ENCODE measurements at places on chromosomes 12 and 14.
A peak's percentile ranks its signal among the peaks of the same experiment; 100 is the strongest.

- DNase-seq: no peak
Measured at GRCh38 chr12:3296409-3296701, 194.6 kb upstream of the PRMT8 start.

DNA sequence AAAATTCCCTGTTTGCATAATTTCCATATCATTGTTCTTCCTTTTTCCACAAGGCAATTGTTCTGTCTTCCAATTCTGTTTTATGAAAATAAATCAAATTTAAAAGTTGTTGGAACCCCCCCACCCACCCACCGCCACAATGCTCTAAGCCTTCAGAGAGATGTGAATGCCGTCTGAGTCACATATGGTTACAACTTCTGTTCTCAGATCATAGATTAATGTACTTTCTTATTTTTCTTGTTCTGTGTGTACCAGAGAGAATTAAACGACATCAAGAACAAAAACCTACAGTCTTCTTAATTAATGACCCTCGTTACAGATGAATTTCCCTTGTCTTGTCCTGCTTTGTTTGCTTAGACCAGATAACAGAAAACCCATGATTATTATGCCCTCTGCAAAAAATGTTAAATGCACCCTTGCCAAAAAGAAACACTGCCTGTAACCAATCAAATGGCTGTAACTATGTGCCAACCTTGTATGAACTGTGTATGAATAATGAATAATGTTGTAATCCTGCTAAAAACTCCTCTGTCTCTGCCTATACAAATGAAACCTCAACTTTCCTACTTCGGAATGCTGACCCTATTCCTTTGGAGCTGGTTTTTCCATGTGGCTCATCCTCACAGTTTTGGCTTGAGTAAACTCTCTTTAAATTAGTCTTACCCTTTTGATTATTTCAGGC, 14.0 kb downstream of the OR6S1 start:
- DNase-seq: no peak

DNA sequence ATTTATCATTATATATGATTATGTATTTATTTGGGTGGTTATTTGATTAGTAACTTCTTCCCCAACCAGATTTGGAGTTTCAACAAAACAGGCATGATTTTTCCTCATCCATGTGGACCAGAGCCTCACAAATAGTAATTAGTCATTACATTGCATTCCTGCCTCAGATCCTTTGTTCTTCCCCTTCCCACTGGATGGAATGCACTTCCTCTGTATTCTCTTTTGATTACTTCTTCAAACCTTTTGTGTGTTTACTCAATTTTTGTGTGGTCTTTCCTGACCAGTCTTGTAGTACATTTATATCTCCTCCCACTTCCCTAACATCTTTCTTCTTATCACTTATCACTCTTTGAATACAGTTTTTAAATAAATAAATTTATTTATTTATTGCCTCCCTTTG, 15.5 kb downstream of the SYT1 start:
- DNase-seq: no peak

DNA sequence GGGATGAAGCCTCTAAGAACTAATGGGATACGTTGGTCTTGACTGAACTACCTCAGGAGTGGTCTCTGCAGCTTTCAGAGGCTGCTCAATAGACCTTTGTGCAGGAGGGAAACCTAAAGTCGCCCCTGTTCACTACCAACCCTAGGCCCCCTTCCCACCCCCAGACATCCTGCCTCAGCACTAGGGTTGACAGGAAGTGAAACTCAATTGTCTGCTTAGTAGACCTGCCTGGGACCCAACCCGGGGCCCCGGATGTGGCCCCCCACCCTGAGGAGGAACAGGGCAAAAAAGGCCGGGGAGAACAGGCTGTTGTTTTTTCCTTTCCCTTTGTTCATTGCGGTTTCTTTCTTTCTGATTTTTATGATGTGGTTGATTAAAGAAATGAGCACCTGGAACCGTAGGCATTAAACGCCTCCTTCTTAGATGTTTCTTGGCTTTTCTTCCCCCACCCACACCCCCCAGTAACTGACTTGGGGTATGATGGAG, 1.6 kb upstream of the DGKA start:
- DNase-seq: no peak

- DNase-seq: no peak
Measured at GRCh38 chr12:92987846-92988621, 58.9 kb upstream of the EEA1 start.

DNA sequence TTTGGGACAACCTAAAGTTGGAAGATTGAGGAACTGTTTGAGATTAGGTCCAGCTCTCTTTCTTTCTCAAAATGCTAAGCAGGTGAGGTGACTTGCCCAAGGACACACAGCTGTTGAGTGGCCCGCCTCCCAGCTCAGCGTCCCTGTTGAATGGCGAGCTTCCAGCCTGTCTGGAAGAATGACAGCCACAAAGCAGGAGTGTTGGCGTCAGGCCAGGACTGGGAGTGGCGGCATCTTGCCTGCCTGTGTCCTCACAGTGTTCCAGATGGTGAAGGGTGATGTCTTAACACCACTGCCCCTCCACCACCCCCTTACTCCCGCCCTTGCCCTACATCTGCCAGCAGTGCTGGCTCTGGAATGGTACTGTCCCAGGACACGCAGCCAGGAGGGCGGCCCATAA, 4.4 kb upstream of the CEBPE start:
- no peak for DNase-seq

- DNase-seq: no peak
Measured at GRCh38 chr14:89958966-89959365, 3.2 kb downstream of the TDP1 start.

GRCh38 chr12:9742661-9743060, 9.8 kb upstream of the CLECL1 start:
- no peak for DNase-seq

GRCh38 chr12:43675048-43675904, 83.3 kb downstream of the PUS7L start:
- DNase-seq: no peak

GRCh38 chr12:83767723-83768122, 1081.0 kb downstream of the TMTC2 start:
- DNase-seq: no peak

DNA sequence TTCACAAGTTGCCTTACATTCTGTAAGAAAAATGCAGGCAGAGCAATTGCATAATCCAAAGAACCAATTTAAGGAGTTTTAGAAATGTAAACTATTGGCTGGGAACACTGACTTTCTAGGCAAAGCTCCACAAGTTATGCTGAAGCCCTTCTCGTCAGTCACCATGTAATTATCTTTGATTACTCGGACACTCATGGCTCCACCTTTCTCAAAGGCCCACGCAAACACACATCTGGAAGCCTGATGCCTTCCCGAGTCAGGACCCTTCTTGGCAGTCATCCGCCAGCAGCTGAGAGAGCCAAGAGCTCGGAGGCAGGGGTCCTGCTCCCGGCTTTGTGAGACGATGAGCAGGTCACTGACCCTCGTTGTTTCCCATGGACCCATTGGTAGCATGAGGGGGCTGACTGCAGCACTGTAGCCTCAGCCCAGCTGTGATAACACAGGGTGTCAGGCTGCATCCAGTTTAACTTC, 202.2 kb downstream of the TMEM132D start:
- DNase-seq: no peak

GRCh38 chr12:400828-401227, 616 bp upstream of the CCDC77 start:
- no peak for DNase-seq

DNA sequence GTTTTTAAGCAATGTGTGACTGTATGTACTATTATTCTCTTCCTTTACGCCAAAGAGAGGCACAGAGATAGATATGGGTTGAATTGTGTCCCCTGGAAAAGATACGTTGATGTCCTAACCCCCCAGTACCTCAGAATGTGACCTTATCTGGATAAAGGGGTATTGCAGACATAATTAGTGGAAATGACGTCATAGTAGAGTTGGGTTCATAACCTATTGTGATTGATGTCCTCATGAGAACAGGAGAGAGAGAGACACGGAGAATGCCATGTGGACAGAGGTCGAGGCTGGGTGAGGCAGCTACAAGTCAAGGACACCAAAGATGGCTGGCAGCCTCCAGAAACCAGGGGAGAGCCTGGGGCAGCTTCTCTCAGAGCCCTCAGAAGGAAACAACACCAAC, 376.3 kb downstream of the FUT8 start:
- DNase-seq: no peak

DNA sequence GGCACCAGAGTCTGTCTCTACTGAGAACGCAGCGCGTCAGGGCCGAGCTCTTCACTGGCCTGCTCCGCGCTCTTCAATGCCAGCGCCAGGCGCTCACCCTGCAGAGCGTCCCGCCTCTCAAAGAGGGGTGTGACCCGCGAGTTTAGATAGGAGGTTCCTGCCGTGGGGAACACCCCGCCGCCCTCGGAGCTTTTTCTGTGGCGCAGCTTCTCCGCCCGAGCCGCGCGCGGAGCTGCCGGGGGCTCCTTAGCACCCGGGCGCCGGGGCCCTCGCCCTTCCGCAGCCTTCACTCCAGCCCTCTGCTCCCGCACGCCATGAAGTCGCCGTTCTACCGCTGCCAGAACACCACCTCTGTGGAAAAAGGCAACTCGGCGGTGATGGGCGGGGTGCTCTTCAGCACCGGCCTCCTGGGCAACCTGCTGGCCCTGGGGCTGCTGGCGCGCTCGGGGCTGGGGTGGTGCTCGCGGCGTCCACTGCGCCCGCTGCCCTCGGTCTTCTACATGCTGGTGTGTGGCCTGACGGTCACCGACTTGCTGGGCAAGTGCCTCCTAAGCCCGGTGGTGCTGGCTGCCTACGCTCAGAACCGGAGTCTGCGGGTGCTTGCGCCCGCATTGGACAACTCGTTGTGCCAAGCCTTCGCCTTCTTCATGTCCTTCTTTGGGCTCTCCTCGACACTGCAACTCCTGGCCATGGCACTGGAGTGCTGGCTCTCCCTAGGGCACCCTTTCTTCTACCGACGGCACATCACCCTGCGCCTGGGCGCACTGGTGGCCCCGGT, at the start of gene PTGDR:
Gene PTGDR (plus strand): TSS at position 198 of the 778 bp plus-strand sequence. CDS start 117 bp downstream, at position 315.
- peak; percentile 10 for DNase-seq

- no peak for DNase-seq
Measured at GRCh38 chr12:96365604-96366380, 34.4 kb downstream of the CDK17 start.

DNA sequence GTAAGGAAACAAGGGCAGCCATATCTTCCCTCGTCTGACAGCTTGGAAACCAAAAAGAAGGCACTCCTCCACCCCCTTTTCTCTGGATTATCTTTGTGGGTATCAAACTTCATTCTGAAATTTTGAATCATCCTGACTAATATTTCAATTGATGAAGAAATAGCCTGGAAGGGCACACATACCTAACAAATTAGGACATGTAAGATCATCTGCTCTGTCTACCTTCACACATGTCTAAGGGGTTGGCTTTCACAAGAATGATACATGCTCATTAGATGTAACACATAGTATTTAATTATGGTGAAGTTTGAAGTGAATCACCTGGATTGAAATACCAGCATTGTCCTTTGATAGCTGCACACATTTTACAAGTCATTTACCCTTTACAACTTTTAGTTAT, 348.1 kb upstream of the RPL10L start:
- no peak for DNase-seq

- no peak for DNase-seq
Measured at GRCh38 chr14:34300882-34301734, 160.9 kb downstream of the SPTSSA start.

GRCh38 chr14:61733972-61734371, 28.2 kb upstream of the SNAPC1 start:
- DNase-seq: no peak

- no peak for DNase-seq
Measured at GRCh38 chr12:50740307-50740706, 23.6 kb upstream of the ATF1 start.

- DNase-seq: no peak
Measured at GRCh38 chr14:91149462-91149861, 35.6 kb downstream of the DGLUCY start.

DNA sequence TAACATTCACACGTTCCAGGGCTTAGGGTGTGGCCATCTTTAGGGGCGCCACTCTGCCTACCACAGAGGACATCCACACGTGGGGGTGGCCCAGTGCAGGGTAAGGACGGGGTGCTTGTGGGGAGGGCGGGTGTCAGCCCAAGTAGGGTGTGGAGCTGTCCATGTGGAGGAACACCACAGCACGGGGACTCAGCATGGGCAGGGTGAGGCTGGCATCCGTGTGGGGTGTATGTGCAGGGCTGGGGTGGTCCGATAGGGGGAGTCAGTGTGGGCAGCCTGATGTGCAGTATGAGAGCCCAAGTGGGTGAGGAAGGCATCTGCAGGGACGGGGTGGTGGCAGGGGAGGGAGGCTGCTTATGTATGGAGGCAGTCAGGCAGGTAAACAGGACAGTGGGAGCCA, 17.7 kb downstream of the PSMC1 start:
- no peak for DNase-seq

DNA sequence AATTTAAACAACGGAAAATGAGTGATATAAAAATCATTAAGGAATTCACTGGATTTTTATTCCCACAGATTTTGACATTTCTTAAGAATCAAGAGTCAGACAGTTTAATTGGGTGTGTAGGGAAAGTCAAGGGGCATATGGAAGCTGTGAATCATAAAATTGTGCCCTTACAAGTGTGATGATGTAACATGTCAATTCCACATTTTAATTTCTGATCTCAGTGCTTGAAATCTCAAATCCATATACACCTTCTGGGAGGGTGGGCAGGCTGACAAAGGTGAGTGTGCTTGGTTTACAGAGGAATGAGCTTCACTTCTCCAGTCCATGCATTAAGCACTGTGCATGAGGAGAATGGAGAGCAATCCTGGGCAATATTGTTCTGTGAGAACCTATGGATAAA, 1.0 kb upstream of the KRT6A start:
- no peak for DNase-seq

GRCh38 chr12:100114574-100114973, 28.1 kb downstream of the BLTP3B start:
- no peak for DNase-seq

- DNase-seq: no peak
Measured at GRCh38 chr12:91108196-91108755, 3.0 kb downstream of the LUM start.

GRCh38 chr12:57090490-57090889, 1.6 kb downstream of the NAB2 start:
- DNase-seq: no peak

- no peak for DNase-seq
Measured at GRCh38 chr12:89072294-89073026, 279.8 kb downstream of the DUSP6 start.

GRCh38 chr12:98736352-98737321, 91.5 kb downstream of the APAF1 start:
- DNase-seq: no peak

DNA sequence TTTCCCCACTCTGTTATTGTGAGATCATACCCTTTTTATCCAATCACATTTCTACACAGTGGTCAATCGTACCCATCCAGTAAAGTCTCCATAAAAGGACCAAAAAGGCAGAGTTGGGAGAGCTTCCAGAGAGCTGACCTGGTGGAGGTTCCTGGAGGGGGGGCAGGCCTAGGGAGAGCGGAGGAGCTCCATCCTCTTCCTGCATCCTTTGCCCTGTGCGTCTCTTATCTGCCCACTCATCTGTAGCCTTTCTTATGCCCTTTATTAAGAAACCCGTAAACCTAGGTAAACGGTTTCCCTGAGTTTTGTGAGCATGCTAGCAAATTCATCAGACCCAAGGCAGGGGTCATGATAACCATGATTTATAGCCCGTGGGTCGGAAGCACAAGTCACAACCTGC, 26.2 kb downstream of the EVL start:
- no peak for DNase-seq

- no peak for DNase-seq
Measured at GRCh38 chr14:68593806-68594536, 198.9 kb downstream of the ZFP36L1 start.

- DNase-seq: no peak
Measured at GRCh38 chr14:61889914-61890351, 127.7 kb downstream of the SNAPC1 start.

GRCh38 chr14:94648801-94649200, 36.6 kb downstream of the SERPINA3 start:
- no peak for DNase-seq

Measured in progenitor cell of endocrine pancreas (in vitro differentiated cells).